ENCODE measurements at places on chromosomes 2 and 18. TPM values are rescaled to one million over a fixed set of nuclear protein-coding genes. Genes with fewer than 3 reads are reported as not detected.

GRCh38 chr18:6757931-6758330, 28.4 kb downstream of the ARHGAP28 start:
- no peak for DNase-seq

DNA sequence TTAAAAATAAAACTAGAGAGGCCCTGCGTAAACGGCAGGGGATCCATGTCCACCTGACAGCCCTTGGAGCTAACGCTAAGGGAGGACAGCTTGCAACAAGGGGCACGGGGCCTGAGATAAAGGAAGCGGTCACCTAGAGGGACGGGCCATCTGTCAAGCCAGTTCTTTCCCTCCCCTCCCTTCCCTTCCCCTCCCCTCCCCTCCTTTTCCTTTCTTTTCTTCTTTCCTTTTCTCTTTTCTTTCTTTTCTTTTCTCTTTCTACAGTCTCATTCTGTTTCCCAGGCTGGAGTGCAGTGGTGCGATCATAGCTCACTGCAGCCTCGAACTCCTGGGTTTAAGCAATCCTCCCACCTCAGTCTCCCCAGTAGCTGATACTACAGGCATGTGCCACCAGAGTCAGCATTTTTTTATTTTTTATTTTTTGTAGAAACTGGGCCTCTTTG, 34.5 kb upstream of the CTAGE1 start:
- DNase-seq = no peak

DNA sequence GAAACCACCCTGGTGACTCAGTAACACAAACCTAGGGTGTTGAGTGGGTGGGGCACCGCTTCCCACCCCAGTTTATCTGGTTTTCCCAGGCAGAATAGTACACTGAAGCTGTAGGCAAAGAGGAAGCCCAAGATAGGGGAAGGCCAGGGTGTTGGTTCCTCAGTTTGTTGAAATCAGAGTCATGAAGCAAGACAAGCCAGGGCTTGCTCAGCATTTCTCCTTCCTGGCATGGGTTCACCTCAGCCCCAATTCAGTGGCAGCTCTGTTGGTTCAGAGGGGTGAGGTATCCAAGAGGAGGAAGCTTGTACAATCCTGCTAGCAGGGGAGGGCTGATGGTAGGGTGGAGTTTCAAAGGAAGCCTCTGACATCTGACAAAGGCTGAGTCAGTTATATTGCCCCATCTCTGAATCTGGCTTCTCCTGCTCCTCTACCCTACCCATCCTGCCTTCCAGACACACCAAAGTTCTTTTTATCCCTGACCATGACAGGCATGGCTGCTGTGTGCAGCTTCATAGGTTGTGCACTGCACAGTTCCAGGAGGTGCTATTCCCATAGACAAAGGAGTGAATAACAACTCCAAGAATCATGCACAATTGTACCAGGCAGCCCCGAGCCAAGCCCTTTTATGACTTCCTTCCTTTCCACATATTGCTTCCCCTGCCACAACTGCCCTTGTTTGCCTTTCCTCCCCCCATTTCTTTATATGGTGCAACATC, 24.9 kb upstream of the RAB10 start:
- peak; percentile 84 for DNase-seq

DNA sequence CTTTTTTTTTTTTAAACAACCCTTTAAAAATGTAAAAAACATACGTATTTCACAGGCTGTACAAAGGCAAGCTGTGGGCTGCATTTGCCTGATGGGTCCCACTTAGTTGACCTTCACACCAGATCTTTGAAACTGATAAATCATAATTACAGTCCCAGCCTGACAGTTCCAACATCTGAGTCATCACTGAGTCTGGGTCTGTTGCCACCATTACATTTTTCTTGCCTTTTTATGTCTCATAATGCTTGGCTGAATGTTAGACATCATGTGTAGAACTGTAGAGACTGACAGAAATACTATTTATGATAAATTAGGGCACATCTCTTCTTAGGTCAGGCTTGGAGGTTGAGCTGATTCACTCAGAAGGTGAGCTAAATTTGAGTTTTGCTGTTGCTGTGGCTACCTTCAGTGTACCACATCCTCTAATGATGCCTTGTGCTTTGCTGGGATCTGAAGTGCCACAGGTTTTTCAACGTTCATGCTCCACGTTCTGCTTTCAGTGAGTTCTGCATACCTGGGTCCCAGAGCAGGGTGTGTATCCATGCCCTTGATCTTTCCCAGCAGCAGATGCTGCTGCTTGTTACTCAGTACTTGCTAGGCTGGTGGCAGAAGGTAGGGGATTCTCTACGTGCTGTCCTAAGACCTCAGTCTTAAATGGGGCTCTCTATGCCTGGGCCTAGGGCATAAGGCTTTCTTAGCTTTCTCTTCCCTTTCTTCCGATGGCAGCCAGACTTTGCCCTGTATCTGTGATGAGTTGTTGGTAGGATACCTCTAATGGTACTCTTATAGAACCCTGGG, 160.6 kb upstream of the SMAD7 start:
- DNase-seq = no peak

- no peak for DNase-seq
These were observed 230.8 kb upstream of the PIK3C3 start for GRCh38 chr18:41724195-41724594.

GRCh38 chr18:49368161-49368875, 92.1 kb downstream of the DYM start:
- DNase-seq = no peak

DNA sequence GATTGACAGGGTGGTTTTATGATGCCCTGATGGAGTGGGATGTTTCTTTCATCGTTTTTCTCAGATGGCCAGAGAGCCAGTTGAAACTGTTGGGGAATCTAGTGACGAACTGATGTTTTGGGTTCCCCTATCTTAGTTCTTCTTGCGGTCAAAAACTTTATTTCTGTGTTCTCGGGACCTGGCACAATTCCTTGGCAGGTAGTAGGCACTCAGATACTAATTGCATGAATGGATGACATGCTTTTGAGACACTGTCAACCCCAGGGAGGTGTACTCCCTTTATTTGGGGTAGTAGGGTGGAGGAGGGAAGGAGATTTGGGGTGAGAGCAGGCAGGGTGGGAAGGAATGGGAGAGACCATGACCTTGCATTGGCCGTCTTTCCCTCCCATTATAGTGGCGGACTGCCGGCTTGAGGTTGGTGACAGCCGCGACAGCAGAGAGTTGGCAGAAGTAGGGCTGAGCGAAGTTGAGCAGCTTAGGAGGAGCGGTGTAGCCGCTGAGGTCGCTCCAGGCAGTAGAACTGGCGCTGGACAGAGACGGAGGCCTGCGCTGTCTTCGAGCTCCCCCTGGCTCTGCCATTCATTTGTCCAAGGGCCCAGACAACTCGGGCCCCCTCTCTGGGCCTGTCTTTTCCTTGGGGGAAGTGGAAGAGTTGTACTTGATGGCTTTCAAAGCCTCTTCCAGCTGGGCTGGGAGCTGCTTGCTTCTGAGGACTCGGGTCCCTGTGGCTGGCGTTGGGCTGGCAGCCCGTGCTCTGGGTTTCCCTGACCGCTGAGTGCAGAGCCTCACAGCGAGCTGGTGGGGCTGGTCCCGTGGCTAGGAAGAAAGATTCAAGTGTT, 2.6 kb downstream of the TET3 start:
- DNase-seq = peak; percentile 76

GRCh38 chr2:62361964-62362363, 144.0 kb downstream of the TMEM17 start:
- DNase-seq = no peak

GRCh38 chr2:74316627-74317295, 26.5 kb downstream of the SLC4A5 start:
- DNase-seq = no peak

DNA sequence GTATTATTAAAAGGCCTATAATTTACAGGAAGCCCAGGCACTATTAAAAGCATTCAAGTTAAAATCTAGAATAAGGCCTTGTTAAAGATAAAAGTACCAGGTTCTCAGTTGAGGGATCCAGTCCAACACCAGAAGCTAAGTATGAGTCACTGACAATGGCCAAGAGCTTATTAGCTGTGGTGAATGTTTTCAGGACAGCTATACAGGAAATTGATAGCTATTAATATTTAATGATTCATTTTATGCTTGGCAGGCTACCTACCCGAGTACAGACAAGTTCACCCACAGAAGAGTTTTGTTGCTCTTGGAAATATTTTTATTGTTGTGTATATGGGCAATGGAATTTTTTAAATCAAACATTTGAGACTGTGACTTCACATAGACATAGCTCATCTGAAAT, 729.6 kb upstream of the ZNF804A start:
- peak; percentile 5 for DNase-seq

DNA sequence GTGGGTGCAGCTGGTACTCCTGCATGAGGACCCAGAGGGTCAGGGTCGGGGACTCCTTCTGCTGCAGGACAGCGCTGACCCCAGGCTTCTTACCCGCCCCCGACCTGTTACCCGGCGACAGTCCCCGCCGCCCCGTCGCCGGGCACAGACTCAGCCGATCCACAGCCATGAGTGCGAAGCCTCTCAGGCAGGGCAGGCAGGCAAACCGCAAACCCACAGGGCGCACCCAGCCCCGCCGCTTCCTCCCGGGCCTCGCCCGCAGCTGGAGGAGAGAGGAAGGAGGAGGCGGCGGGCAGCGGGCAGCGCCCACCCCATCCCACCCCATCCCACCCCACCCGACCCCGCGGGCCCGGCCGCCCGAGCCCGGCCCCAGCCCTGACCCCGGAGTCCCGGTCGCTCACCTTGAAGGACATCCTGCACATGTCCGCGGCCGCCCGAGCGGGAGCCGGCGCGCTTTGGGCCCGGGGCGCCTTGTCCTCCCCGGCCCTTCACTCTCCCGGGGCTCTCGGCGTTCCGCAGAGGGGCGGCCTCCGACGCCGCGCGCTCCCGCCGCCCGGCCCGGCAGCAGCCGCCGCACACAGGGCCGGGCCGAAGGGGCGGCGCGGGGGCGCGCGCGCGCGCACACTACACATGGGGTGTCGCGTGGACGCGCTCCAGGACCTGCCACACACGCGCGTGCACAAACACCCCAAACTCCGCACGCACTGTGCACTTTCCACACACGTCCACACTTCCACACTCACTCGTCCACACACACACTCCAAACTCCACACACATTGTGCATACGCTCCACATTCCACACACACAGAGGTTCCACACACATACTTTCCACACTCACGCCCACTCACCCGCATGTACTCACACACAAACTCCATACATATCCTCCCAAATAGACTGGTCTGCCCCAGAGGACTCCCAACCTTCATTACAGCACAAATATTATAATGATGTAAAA, at the start of gene ANKRD29:
ANKRD29 (minus strand) TSS at position 603 of the 955 bp plus-strand sequence; CDS start at position 422, 181 bp downstream.
- peak; percentile 51 for DNase-seq

DNA sequence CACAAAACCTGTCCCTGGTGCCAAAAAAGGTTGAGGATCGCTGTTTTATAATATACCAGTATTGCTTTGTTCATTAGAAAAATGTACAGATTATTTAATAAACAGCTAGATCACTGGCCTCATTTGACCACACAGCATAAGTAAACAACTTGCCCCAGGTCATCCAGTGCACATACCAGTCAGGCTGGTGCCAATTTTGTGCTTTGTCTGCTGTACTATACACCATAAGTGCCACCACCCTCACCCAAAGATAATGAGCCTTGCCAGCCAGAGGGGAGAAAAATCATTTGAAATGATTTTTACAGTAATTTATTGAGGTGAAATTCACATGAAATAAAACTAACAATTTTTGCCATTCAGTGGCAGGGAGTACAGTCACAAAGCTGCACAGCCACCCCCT, 202.2 kb upstream of the TWIST2 start:
- DNase-seq = no peak

DNA sequence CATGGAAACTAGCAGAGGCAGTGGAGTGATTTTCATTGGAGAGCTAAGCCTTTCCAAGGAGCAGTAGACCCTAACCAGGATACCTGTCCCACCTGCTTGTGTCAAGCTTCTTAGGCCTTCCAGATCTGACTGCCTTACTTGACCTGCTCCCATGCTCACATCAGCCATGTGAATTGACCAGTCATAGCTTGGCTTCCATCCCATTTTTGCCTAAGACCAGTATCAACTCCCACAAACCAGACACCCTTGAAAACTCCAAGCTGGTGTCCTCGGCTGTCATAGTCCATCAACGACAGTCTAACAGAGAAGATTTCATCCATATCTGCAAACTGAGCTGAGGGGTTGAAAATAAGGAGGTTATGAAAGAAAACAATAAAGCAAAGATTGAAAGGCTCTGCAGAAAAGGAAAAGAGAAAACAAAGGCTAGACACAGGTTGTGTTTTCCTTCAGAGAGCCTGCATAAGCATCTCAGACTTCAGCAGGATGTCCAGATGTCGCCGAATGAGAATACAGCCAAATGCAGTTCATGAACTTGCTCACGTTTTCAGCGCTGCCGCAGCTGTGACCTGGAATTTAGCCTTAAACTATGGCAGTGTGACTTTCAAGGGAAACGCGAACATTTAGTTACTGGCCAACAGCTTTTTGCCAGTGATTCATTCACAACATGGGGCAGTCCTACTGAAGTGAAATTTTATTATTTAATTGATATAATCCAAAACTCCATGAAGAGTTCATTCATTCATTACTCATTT, 868.1 kb upstream of the ID2 start:
- peak; percentile 89 for DNase-seq

DNA sequence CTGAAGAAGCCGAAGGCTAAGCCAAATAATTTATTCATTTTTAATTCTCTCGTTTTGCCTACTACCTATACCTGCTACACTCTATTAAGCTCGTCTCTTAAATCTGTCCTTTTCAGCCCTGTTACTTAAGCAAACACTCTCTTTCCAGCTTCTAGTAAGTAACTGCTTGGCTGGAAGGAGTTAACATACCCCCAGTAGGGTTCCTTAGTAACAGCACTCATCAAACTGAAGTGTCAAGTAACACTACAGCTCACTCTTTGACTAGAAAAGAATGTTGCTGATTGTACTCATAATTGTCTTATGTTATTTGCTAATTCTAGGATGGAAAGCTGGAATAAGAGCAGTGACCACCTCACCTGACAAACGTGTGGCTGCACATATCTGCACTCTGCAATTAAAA, 120.0 kb upstream of the SCN7A start:
- DNase-seq = no peak

DNA sequence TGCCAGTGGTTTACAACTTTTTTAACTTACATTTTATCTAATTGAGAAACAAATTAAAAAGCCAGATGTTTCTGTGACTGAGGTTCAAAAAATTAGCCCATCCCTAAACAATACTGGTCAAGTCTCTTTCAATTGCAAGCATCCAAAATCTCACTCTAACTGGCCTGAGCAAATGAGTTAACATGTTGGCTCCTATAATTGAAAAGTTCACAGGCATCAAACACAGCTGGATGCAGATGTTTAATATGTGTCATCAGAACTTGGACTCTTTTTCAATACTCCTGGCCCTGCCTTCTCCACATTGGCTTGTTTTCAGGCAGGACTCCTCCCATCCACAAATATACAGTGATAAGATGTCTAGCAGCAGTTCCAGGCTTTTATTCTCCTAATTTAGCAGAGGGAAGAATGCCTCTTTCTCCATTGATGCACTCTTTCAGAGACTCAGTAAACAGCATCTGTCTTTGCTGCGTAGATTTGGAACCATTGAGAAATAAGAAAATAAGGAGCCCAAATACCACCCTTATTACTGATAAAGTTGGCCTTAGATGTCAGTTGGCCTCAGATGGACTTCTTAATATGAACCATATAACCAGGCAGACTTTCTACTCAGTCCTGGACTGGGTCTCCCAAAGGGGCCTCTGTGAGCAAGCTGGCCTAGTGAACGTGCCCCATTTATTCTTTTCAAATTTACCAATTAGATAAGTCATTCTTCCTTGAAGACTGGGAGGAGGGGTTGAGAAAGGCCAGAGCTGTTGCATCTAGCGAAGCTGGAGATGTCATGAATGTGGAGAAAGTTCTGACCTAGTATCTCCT, 30.4 kb upstream of the FN1 start:
- DNase-seq = peak; percentile 90

The EPB41L3 gene
- 88.9 TPM for polyA plus RNA-seq

The LIMS3 gene
- 5.2 TPM for polyA plus RNA-seq

The MFSD2B gene
- polyA plus RNA-seq = 1.4 TPM

The CTNNA2 gene
- 0.69 TPM for polyA plus RNA-seq

The C18orf54 gene
- polyA plus RNA-seq = 5.5 TPM

The ITGA6 gene
- 99.0 TPM for polyA plus RNA-seq
